ENCODE measurements at places on chromosomes 7 and 10. TPM values are rescaled to one million over a fixed set of nuclear protein-coding genes. Genes with fewer than 3 reads are reported as not detected.

GRCh38 chr10:1020958-1021357, 4.7 kb downstream of the IDI2 start:
- H3K36me3 ChIP-seq, result peaks cover 54% of the 10 kb centered on the region
- DNase-seq, result no peak
- no peaks in the 10 kb centered on the region for H3K27me3 ChIP-seq
- H3K4me3 ChIP-seq, result no peak overlapping the region

DNA sequence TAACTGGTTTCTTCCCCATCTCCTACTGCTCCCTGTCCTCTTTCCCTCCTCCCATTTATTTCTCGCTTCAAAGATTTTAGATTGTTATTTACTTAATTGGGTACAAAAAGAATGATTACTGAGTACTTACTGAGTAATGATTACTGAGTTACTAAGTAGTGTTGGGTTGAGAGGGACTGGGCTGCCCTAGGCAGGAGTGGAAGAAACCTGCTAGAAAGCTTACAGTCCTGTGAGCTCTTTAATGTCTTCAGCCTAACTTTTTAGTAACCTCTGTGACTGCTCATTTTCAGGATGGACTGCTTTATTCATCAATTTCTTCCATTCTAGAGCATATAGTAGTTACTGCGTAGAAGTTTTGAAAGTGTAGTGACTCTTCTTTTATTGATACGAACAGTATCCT, 7.6 kb downstream of the PHF14 start:
- H3K4me1 ChIP-seq, result peaks cover 45% of the 10 kb centered on the region
- DNase-seq, result no peak
- H3K36me3 ChIP-seq, result peaks cover 41% of the 10 kb centered on the region
- H3K4me3 ChIP-seq, result no peak overlapping the region
- no peaks in the 10 kb centered on the region for H3K27me3 ChIP-seq

DNA sequence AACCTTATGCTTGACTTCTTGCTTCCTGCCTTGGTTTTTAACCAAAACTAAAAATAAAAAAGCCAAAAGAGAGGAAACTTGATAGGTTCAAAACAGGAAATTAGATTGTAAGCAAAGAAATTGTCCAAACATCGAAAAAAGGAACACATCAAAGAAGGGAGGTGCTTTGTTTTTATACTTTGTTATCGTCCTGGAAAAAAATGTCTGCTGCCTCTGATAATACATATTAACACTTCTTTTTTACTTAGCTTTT, 286.6 kb upstream of the C7orf33 start:
- no peak for DNase-seq
- peaks cover 9% of the 10 kb centered on the region for H3K4me1 ChIP-seq
- no peak overlapping the region for H3K27ac ChIP-seq
- no peaks in the 10 kb centered on the region for H3K36me3 ChIP-seq
- no peaks in the 10 kb centered on the region for H3K27me3 ChIP-seq

GRCh38 chr7:28617308-28617880, 205.1 kb downstream of the CREB5 start:
- no peaks in the 10 kb centered on the region for H3K4me1 ChIP-seq
- no peak for DNase-seq
- H3K36me3 ChIP-seq, result no peaks in the 10 kb centered on the region
- H3K4me3 ChIP-seq, result no peak overlapping the region

- H3K27ac ChIP-seq, result peak overlapping the region; percentile 52
- H3K36me3 ChIP-seq, result peaks cover 14% of the 10 kb centered on the region
- no peaks in the 10 kb centered on the region for H3K27me3 ChIP-seq
- DNase-seq, result no peak
- no peak overlapping the region for H3K4me3 ChIP-seq
- peaks cover 12% of the 10 kb centered on the region for H3K4me1 ChIP-seq
Observed at GRCh38 chr7:151073990-151074389, 6.6 kb downstream of the FASTK start.

Gene ERCC6
- total RNA-seq, result 21.8 TPM

DNA sequence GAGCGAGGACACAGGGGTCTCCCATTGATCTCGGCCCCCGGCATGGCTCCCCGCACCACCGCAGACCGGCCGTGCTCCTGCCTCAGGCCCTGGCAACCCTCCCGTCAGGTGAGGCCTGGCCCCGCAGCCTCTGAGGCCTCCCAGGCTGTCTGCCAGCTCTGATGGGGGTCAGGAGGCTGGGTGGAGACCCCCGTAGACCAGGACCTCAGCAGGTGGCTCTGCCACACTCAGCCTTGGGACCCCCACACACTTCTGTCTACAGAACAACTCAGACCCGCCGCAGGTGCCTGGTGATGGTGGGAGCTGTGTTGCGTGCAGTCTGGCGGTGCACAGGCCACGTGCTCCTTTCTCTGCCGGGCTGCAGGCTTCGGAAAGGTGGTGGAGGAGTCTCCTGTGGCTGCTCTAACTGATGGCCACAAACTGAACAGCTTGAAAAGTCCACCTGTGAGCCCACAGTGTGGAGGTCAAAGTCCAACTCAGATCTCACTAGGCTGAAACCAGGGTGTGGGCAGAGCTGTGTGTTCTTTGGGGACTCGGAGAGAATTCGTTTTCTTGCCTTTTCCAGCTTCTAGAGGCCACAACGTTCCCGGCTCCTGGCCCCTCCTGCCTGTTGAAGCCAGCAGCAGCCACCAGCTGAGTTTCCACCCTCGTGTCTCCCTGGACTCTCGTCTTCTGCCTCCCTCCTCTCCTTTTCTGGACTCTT, 62.5 kb downstream of the PWWP2B start:
- H3K4me3 ChIP-seq, result no peak overlapping the region
- no peaks in the 10 kb centered on the region for H3K27me3 ChIP-seq
- H3K27ac ChIP-seq, result no peak overlapping the region
- H3K36me3 ChIP-seq, result no peaks in the 10 kb centered on the region

Gene ZNF735
- total RNA-seq, result not detected

Gene SKIDA1
- 0.11 TPM for total RNA-seq

Gene MIOS
- 63.0 TPM for total RNA-seq

Data from activated CD8-positive, alpha-beta T cell treated with anti-CD3 and anti-CD28 coated beads for 36 hours (primary cell).